ENCODE measurements at places on chromosomes 3 and 15.
A peak's percentile ranks its signal among the peaks of the same experiment; 100 is the strongest.

DNA sequence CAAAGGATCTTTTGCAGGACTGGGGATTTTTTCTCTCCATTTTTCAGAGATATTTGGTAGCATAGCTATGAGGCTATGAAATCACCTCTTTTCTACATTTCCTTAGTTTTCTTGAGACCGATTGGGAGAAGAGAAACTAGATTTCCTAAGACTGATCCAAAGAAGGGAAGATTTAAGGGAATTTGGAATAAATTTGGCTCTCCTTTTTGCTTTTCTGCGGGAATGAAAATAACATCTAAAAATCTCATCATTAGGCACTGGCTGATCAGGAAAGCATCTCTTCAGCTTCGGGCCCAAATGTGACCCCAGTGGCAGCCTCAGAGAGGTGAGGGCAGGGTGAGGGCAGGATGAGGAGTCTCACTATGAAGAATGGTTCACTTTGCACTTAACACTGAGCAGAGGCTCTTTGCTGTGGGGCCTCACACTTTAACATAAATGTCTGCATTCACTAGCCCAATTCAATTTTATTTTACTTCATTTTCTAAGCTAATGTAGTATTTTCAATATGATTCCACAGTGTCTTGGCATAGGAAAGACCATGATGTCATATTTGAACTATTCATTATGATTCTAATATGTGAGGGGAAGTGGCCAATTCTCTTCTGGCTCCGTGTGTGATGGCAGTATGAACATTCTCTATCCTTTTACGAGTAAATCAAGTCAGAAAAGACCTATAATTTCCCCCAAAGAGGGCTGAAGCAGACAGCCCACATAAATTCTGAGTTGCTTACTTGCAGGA lies 193.2 kb downstream of the MEX3B start:
- peak; percentile 3 for DNase-seq

- DNase-seq = peak; percentile 52
Measured at GRCh38 chr3:48248095-48248850, 7.4 kb downstream of the ZNF589 start.

DNA sequence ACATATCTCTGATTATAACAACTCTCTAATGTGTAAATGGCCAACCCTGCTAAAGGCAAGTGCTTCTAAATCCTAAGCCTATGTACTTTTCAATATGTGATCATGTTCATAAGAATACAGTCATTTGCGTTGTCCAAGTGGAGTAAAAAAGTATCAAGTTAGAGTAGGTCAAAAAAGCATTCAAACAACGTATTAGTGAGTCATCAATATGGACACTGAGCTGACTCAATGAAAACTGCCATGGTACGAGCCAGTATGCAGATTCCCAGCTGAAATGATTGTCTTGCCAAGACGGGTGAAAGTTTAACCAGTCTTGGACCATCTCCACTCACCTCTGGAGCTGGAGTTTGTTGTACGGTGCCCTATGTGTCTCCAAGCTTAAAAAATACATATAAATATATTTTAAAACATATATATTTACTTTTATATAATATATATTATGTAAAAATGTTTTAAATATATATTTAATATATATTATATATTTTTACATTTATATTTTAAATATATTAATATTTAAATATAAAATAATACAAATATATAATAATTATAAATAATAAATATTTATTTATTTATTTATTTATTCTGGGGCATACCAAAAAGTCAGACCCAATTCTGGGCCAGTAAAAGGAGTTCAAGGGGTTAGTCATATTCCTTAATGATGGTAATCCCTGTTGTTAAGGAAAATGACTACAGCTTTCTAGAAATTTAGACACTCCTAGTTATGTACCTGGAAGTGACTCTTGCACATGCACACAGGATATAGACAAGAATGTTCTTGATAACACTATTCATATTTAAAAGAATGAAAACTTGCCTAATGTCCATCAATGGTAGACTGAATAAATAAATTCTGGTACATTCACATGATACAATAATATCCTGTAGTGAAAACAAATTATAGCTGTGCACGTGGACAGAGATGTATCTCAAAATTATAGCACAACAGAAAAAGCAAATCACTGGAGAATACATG lies 27.2 kb downstream of the PLSCR4 start:
- no peak for DNase-seq

DNA sequence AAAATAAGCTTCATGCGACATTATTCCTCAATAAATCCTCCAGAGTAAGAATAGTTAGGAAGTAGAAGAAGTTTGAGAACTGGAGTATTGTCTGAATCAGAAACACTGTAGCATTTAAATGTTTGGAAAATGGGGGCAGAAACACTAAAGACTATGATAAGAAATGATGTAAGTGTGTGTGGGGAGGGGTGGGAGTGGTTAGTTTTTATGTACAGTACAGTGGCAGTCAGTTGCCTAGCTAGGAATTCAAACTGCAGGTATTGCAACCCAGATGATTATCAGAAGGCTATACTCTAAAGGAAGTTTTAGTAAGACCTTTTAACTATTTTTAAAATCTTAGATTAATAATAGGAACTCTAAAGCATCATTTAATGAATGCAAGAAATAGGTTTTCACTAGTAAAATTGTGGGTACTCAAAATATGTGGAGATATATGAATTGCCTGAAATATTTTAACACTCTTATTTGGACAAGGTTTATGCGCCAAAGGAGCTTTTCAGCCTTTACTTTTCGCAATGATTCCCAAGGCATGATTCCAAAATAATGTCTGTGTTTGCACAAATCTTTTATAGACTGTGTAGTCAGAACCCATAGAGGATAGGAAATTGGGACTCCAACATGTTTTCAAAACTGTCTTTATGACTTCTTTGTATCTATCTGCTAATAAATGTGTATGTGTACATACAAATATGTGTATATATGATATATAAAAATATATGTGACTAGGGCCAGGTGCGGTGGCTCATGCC lies 8.0 kb upstream of the CCDC50 start:
- no peak for DNase-seq

GRCh38 chr3:126003447-126004190 lies 34.6 kb downstream of the ROPN1B start:
- no peak for DNase-seq

DNA sequence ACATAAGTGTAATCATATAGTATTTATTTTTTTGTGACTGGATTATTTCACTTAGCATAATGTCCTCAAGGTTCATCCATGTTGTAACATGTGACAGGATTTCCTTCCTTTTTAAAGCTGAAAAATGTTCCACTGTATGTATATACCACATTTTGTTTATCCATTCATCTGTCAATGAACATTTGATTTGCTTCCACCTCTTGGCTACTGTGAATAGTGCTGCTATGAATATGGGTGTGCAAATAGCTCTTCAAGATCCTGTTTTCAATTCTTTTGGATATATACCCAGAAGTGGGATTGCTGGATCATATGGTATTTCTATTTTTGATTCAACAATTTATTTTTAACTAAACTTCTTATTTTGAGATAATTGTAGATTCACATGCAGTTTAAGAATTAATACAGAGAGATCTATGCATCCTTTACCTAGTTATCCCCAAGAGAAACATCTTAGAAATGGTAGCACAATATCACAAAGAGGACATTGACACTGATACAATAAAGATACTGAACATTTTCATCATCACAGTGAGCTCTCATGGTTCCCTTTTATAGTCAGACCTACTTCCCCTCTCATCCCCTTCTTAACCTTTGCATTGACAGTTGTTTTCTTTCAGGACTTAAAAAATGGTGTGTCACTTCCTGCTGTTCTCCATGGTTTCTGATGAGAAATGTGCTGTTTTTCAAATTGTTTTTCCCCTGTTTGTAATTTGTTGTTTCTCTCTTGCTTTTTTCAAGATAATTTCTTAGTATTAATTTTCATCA lies 90.1 kb downstream of the SATB1 start:
- DNase-seq = no peak

DNA sequence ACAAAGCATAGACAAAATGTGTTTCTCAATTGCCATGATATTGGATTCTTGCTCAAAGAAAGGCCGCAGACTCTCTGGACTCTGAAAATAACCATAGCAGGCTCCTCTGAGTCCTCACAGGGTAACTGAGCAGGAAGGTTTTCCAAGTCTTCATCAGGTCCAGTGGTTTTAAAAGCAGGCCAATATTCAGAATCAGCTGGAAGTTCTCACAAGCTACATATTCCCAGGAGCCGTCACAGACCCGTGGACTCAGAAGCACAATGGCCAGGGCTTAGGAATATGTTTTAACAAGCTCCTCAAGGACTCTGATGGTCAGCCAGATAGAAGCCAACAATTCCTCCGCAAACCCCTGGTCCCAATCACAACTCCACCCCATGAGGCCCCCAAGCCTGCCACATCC lies 256.1 kb upstream of the ADAMTS9 start:
- no peak for DNase-seq

GRCh38 chr3:71127844-71128243 lies 455.7 kb downstream of the FOXP1 start:
- DNase-seq = peak; percentile 39

DNA sequence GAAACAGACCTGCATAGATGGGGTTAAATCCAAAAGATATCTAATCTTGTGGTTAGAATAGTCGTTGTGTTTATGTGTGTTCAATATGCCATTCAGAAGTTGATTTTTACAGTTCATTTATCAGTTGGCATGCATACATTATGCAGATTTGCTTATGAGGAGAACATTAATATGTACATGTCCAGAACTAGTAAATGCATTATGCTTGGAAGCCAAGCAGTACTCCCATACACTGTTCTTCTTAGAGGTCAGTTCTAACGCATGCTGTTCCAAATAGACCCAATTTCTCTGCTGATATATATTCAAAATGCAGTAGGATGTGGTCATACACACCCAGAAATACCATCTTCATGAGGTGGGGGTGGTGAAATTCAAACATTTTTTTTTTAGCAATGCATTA lies 956 bp downstream of the FGF12 start:
- DNase-seq = no peak

DNA sequence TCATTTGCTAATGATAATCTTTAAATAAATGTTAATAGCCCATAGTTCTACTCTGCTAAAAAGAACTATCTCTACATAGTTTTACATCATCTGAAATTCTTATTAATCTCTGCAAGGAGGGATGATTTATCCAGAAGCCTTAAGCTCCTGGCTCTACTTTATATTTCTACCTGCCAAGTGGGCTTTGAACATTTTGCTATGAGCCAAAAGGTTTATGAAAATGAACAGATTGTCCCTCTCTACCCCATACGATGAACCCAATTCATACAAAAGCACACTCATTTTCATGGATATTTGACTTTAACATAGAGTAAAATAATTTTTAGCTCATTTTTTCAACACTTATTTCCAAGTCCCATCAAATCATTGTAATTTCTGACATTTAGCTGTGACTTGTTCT lies 611.0 kb downstream of the NSUN3 start:
- no peak for DNase-seq

- DNase-seq = peak; percentile 93
Measured at GRCh38 chr3:161163297-161163696, 57.8 kb upstream of the NMD3 start.

DNA sequence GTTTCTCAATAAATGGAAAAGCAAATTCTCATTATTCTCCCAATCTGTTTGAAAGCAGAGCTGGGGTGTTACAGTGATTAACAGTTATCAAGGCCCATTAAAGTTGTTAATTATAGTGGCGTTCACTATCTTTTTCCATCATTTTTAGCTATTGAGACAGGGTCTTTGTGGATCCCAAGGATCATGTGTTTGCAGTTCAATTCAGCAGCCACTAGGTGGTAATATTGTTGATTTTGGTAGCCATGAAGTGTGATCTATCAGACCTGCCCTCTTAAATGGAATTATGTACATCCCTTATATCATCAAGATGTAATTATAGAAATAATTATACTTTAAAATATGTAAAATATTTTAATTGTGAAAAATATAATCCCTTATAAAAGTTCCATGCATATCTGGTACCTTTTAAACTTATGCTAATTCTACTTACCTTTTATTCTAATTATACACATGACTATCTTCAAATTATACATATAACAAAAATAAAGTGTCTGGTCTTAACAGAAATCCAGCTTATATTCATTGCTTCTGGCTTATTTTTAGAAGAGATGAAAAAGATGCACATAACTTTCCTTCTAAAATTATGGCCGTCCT lies 126.4 kb downstream of the GREM1 start:
- peak; percentile 59 for DNase-seq

- peak; percentile 85 for DNase-seq
Measured at GRCh38 chr15:52102463-52102862, 10.1 kb downstream of the BCL2L10 start.

- no peak for DNase-seq
Measured at GRCh38 chr15:26394801-26395200, 378.1 kb downstream of the GABRB3 start.

DNA sequence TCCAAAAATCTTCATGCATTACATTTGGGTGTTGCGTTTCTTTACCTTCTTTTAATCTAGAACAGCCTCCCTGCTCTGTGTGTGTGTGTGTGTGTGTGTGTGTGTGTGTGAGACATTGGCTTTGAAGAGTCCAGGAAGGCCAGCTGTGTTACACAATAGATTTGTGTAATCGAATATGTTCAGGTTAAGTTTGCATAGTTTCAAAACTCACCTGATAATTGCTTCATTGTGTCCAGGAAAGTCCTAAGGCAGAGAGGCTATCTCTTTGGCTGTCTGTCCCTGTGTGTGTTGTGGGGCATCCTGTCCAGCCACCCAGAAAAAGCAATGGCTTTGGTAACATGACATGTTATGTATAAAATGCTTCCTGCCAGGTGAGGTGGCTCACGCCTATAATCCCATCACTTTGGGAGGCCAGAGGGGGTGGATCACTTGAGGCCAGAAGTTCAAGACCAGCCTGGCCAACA lies 37.5 kb downstream of the ZNF710 start:
- DNase-seq = no peak

GRCh38 chr15:41581110-41581509 lies 22.1 kb downstream of the TYRO3 start:
- no peak for DNase-seq

GRCh38 chr15:67969892-67970291 lies 84.2 kb upstream of the PIAS1 start:
- no peak for DNase-seq

DNA sequence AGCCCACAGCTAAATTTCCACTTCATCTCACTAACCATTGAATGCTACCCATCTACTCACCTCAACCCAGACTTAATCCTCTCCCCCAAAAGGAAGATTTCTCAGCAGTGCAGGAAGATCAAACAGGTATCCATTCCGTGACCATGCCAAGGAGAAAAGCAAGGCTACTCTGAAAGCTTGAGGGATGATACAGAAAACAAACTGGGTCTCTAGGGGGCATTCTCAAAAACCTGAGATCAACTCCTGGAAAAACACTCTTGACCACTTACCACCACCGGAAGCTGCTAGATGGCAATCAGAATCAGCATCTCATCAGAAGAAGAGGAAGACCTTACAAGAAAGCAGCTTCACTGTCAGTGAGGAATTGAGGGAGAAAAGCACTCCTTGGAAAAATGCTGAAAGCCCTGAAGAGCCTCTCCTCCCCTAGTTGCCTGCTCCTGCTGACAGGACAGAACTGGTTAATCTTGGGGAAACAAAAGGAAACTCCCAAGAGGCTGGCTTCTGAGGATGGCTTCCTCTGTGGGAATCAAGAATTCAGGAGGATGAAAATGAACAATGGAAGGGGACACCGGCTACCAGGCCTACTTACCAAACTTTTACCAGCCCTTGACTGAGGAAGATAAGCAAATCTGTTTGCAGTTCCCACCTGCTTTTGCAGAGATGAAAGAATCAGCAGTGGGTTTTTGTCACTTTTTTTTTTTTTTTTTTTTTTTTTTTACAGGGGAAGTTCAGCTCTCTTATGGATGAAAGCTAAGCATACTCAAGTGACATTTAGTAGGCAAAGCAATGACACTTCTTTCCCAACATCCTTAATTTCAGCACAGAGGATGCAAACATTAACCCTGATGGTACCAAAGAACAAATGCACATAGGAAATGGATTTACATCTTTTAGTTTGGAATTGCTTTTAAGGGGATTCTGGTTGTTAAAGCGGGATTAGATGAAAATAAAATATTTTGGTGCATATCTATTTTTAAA lies at the start of gene ATP8B4:
TSS of gene ATP8B4 (minus strand) at position 171 of the 978 bp plus-strand sequence. CDS start 12,267 bp downstream, outside the sequence.
- DNase-seq = no peak

Data from EH (cell line).